ENCODE measurements at places on chromosomes 7 and 10. TPM values are rescaled to one million over a fixed set of nuclear protein-coding genes. Genes with fewer than 3 reads are reported as not detected.

Gene PNPLA8
- 32.5 TPM for total RNA-seq

Gene FEZF1
- not detected for total RNA-seq

Gene IFIT1B
- total RNA-seq, result 0.37 TPM

Gene SPDYE6
- not detected for total RNA-seq

Gene GPR85
- 0.15 TPM for total RNA-seq

Gene CUZD1
- 0.02 TPM for total RNA-seq

Gene C10orf90
- 2.2 TPM for total RNA-seq

Gene PPP1R17
- not detected for total RNA-seq

Gene FAM131B
- 0.79 TPM for total RNA-seq

Gene AQP1
- 0.62 TPM for total RNA-seq

Gene FAM25C
- total RNA-seq, result not detected

Gene SHTN1
- 3.8 TPM for total RNA-seq

Gene TRIM56
- total RNA-seq, result 11.9 TPM

Gene NOS3
- total RNA-seq, result not detected

Gene LOXL4
- total RNA-seq, result 1.2 TPM

Gene CCDC136
- 0.74 TPM for total RNA-seq

Gene C7orf57
- total RNA-seq, result 0.62 TPM

Gene CPED1
- 15.8 TPM for total RNA-seq

Gene ANKRD7
- total RNA-seq, result 2.2 TPM

Gene SYPL1
- 98.5 TPM for total RNA-seq

Gene OGDHL
- total RNA-seq, result 3.0 TPM

Gene BAIAP2L1
- 19.3 TPM for total RNA-seq

Gene PPA1
- 143 TPM for total RNA-seq

Gene ZNF438
- 2.5 TPM for total RNA-seq

Gene LBX1
- total RNA-seq, result not detected

Gene AGR3
- total RNA-seq, result not detected

Gene VIPR2
- total RNA-seq, result not detected

Gene HMX2
- total RNA-seq, result 0.07 TPM
